ENCODE measurements at places on chromosomes 13 and 19. TPM values are rescaled to one million over a fixed set of nuclear protein-coding genes. Genes with fewer than 3 reads are reported as not detected.

GRCh38 chr13:29758531-29759114, 91.8 kb downstream of the UBL3 start:
- H3K27me3 ChIP-seq = no peaks in the 10 kb centered on the region
- DNase-seq = no peak
- H3K4me3 ChIP-seq = no peak overlapping the region
- H3K36me3 ChIP-seq = no peaks in the 10 kb centered on the region

DNA sequence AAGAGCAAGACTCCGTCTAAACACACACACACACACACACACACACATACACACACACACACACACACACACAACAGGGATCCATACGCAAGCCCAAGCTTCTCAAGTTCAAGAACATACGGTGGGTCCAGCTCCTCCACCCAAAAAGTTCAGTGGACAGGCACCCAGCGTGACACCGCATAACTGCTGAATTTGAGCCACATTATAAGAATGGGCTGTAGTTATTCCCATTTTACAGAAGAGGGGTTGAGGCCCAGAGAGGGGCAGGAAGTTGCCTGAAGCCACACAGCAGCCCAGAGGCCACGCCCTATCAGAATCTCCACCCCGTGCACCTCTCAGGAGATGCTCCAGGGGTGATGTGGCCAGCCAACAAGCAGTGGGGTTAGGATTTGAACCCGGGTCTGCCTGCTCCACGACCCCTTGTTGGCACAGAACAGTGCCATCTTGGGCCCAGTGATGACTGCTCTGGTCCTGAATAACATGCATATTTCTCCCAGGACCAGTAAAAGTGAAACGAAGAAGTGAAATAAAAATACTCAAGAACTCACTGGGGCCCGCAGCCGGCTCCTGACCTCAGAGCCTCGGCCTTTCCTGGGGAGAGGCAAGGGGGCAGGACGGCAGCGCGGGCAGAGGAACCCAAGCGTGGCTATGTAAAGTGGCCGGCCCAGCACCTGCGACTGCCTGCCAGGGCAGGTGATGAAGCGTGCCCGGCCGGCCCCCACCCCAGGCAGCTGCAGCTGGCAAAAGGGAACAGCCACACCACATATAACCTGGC, 61.9 kb downstream of the AP1M1 start:
- H3K27ac ChIP-seq = peak overlapping the region; percentile 89
- no peak overlapping the region for H3K4me3 ChIP-seq
- H3K4me1 ChIP-seq = peaks cover 4% of the 10 kb centered on the region

DNA sequence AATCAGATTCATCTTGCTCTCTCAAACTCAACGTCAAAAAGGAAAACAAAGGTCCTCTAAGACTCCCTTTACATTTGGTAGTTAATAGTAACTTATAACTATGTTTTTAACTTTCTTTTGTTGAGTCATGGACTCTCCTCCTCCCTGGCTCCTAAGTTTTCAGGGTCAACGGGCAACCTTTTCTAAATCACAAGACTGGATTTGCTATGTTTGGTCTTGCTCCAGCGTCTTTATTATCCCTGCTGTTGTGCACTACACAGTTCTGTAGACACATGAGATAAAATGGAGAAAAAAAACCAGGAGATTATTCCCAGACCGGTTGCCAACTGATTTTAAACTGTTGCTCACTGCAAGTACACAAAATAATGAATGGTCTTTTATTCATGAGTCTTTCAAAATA, 1.9 kb upstream of the ITM2B start:
- H3K4me1 ChIP-seq = peaks cover 35% of the 10 kb centered on the region
- no peak overlapping the region for H3K4me3 ChIP-seq
- H3K27me3 ChIP-seq = no peaks in the 10 kb centered on the region

GRCh38 chr13:20974981-20975585, 72.5 kb upstream of the XPO4 start:
- no peak overlapping the region for H3K4me3 ChIP-seq
- H3K36me3 ChIP-seq = peaks cover 5% of the 10 kb centered on the region
- H3K4me1 ChIP-seq = no peaks in the 10 kb centered on the region
- DNase-seq = no peak
- H3K27ac ChIP-seq = no peak overlapping the region

GRCh38 chr19:43639519-43640423, at the start of gene CADM4:
Gene CADM4, minus strand, starts transcription at chr19:43639850. Its CDS starts 60 bp downstream, at chr19:43639790.
- H3K36me3 ChIP-seq = no peaks in the 10 kb centered on the region
- peak within 1 kb of the TSS; percentile 75 for H3K4me3 ChIP-seq
- H3K4me1 ChIP-seq = peaks cover 47% of the 10 kb centered on the region
- H3K27me3 ChIP-seq = no peaks in the 10 kb centered on the region
- H3K27ac ChIP-seq = peak within 1 kb of the TSS; percentile 63

DNA sequence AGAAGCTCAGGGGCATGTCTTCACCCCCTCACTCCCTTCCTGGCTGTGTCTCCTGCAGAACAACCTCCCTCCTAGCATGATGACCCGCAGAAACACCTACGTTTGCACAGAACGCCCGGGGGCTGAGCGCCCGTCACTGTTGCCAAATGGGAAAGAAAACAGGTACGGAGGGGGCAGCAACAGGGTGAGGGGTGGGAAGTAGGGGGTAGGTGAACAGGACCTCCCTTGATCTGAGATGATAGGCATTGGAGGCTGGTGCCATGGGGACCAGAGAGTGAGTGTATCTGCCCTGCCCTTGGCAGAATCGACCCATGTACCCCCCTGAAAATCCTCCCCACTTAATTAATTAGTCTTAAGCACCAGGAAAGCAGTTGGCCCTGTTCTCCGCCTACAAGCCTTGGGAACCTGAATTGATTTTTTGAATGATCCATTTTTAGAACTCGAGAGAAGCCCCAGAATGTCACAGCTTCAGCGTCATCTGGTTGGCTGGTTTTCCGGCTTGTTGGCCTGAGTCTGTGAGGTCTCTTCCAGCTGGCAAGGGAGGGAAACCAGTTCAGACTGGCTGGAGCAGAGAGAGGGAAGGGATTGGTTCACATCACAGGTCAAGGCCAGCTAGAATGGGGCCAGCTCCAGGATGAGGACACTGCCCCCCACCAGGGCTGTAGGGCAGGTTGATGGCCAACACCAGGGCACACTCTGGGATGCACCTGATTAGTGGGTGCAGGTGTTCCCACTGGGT, 28.2 kb downstream of the CKM start:
- H3K4me3 ChIP-seq = no peak overlapping the region
- no peaks in the 10 kb centered on the region for H3K27me3 ChIP-seq
- H3K27ac ChIP-seq = no peak overlapping the region

GRCh38 chr19:531753-532560, at the start of gene CDC34:
Gene CDC34, plus strand, starts transcription at chr19:531760. Its CDS starts 172 bp downstream, at chr19:531932.
- DNase-seq = no peak
- H3K4me1 ChIP-seq = peaks cover 23% of the 10 kb centered on the region
- H3K36me3 ChIP-seq = peaks cover 20% of the 10 kb centered on the region
- H3K27me3 ChIP-seq = peaks cover 4% of the 10 kb centered on the region
- H3K4me3 ChIP-seq = peak within 1 kb of the TSS; percentile 93
- peak within 1 kb of the TSS; percentile 99 for H3K27ac ChIP-seq

GRCh38 chr13:74203576-74203975, 69.4 kb upstream of the KLF12 start:
- no peak overlapping the region for H3K27ac ChIP-seq
- DNase-seq = no peak
- no peaks in the 10 kb centered on the region for H3K36me3 ChIP-seq
- H3K4me3 ChIP-seq = no peak overlapping the region
- no peaks in the 10 kb centered on the region for H3K4me1 ChIP-seq

GRCh38 chr13:111936267-111936925, 130.6 kb upstream of the SOX1 start:
- H3K4me3 ChIP-seq = no peak overlapping the region
- H3K27ac ChIP-seq = no peak overlapping the region
- peaks cover 7% of the 10 kb centered on the region for H3K4me1 ChIP-seq
- H3K36me3 ChIP-seq = no peaks in the 10 kb centered on the region
- DNase-seq = no peak

DNA sequence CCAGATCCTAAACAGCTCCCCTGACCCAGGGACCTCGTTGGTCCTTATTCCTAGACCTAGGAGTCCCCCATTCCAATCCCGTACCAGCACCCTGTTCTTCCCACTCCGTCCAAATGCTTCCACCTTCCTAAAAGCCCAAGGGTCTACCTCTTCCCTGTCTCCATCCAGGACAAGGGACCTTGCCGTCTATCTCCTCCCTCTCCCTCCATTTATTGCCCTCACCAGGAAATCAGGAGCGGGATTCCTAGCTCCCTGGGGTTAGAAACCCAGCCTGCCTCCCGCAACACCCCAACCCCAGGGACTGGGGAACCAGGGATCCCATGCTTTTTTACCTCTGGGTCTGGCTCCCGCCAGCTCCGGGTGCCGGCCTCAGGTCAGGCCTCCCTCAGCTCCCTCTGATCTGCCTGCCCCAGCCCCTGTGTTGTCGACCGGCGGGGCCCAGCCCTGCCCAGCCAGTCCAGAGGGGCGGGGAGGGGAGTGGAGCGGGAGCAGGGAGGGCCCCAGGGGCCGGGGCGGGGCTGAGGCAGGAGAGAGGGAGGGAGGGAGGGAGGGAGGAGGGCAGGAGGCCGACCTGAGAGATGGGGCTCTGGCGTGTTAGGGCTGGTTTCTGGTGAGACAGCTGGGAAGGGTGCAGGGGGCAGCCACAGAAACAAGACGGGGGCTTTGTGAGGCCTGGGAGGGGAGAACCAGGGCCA, at the start of gene B3GNT8:
Gene B3GNT8, minus strand, starts transcription at position 423 of the 695 bp plus-strand sequence. CDS start 596 bp downstream, outside the sequence.
- peak within 1 kb of the TSS; percentile 92 for H3K27ac ChIP-seq
- H3K36me3 ChIP-seq = peaks cover 26% of the 10 kb centered on the region
- DNase-seq = peak; percentile 30
- H3K4me1 ChIP-seq = peaks cover 37% of the 10 kb centered on the region
- peak within 1 kb of the TSS; percentile 71 for H3K4me3 ChIP-seq

- DNase-seq = no peak
- H3K27me3 ChIP-seq = no peaks in the 10 kb centered on the region
- no peaks in the 10 kb centered on the region for H3K36me3 ChIP-seq
- H3K4me3 ChIP-seq = no peak overlapping the region
Observed at GRCh38 chr13:108322206-108322824, 52.8 kb downstream of the TNFSF13B start.

The JAK3 gene
- total RNA-seq = 4.8 TPM

The NCAN gene
- total RNA-seq = not detected
